Renal cortical epithelial cell (primary cell): ENCODE measurements at places on chromosomes 1 and 21.

DNA sequence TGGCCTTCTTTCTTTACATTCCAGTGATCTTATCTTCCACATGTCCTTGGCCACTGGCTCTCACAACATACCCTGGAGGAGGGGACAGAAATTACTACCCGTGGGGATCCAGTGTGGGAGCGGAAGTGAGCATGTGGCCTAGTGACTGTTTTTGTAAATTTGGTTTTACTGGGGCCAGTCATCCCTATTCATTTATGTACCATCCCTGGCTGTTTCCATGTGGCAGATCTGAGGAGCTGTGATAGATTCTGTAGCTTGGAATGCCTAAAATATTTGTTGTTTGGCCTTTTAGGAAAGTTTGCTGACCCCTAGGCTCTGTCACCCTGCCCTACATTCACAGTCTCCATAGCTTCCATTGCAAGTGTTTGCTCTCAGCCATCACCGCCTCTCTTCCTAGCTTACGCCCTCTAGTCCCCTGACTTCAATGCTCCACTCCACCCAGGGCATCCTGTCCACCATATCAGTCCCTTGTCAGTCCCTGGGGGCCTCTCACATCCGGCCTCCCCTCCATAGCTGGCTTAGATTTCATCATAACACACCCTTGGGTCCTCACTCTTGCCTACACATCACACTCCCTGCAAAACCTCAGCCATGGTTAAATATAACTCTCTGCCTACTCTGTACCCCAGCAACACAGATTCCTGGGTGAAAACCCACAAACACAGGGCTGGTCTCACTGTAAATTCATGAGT, 25.8 kb downstream of the DHCR24 start:
- DNase-seq = no peak

DNA sequence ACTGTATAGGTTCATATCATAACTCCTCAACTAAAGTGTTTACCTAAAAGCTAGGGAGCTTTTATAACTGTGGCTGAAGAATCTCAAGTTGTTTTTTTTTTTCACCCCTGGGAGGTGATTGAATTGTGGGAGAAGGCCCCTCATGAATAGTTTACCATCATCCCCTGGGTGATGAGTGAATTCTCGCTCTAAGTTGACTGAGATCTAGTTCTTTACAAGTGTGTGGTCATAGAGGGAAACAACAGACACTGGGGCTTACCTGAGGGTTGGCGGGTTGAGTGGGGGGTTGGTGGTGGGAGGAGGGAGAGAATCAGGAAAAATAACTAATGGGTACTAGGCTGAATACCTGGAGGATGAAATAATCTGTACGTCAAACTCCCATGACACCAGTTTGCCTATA, 7.9 kb upstream of the ZSCAN20 start:
- no peak for DNase-seq

DNA sequence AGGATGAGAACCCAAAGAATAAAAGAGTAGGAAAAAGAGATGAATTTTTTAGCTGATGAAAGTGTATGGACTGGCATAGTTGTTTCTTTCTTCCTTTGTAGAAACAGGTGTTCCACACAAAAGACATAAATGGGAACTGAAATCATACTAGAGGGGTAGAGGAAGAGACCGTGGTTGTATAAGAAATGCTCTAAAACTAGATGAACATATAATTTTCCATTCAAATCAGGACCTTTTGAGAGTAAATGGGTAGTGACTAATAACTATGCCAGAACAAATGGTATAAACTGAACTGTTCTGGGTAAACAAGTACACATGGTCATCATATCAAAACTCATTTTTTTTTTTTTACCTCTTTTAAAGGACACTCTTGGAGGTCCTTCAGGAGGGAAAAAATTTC, 344.2 kb downstream of the VAV3 start:
- no peak for DNase-seq

GRCh38 chr1:230299191-230300006, 126.7 kb downstream of the PGBD5 start:
- DNase-seq = no peak

GRCh38 chr1:203304391-203304918, 864 bp upstream of the BTG2 start:
- no peak for DNase-seq

DNA sequence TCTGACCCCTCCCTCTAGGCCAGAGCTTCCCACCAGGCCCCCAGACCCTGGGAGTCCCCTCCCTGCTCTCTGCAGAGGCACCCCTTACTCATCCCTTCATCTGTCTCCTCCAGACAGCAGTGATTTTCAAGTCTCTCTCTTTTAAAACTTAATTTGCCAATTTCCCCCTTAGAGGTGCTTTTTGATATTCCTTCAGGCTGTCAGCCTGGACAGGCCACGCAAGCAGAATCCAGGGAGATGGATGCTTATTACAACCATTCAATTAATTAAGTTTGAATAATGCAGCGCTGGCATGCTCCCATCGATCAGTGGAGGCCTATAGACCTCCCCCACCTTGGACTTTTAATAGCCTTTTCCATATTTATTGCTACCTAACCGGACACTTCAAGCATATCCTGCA, 6.2 kb downstream of the CAMK2N1 start:
- DNase-seq = no peak

- DNase-seq = peak; percentile 95
Measured at GRCh38 chr1:218459878-218460711, 115.0 kb downstream of the TGFB2 start.

DNA sequence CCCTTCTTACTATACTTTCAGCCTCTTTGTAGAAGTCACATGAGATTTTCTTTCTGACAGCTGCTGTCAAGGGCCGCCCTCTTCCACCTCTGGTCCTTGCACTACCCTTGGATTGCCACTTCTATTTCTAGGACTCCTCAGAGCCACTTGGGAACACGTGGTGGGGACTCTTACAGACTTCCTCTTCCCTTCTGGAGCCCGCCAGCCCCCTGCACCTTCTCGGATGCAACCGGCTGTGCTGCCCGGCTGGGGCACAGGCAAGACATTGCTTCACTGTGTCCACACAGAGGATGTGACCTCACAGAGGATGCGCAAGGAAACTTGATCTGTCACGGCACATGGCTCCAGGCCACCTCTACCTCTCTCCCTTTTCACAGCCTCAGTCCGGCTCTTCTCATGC, 2.4 kb upstream of the IKBKE start:
- no peak for DNase-seq

- no peak for DNase-seq
Measured at GRCh38 chr21:32578107-32578691, 7.1 kb downstream of the TCP10L start.

- DNase-seq = no peak
Measured at GRCh38 chr1:77739235-77739634, 20.4 kb downstream of the USP33 start.

- no peak for DNase-seq
Measured at GRCh38 chr1:72322910-72323309, 40.6 kb upstream of the NEGR1 start.

DNA sequence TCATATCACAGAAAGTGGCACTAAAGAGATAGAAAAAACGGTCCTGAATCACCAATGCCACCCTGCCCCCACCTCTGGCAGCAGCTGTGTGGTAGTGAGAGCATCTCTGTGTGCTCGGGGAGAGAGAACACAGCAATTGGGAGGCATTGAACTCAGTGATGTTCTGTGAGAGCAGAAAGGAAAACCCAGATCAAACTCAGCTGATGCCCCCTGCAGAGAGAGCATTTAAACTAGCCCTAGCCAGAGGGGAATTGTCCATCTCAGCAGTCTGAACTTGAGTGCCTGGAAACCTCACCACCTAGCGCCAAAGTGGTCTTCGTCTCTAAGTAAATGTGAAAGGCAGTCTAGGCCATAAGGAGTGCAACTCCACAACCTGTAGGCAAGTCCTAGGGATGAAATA, 21.3 kb downstream of the SLC44A5 start:
- no peak for DNase-seq
